ENCODE measurements at places on chromosomes 1 and 21.
A peak's percentile ranks its signal among the peaks of the same experiment; 100 is the strongest.

- DNase-seq, result no peak
These were observed 47.9 kb upstream of the RGL1 start for GRCh38 chr1:183757061-183757460.

- no peak for DNase-seq
These were observed 537.0 kb downstream of the PTBP2 start for GRCh38 chr1:97258597-97258996.

DNA sequence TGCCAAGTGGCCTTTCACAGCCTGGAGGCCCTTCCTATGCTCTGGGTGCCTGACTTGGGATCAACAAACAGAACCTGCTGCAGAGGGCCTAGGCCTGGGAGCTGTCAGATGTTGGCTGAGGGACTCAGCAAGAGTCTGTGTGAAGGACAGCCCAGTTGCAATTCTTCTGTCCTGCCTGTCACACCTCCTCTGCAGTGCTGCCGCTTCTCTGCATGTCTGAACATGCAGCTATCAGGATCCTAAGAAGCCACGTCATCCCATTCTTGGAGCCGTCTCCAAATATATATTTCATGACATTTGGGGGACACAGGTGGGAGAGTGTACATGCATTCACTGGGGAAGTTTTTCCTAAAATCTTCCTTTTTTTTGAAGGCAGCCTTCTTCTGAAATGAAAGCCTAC lies 8.6 kb downstream of the FCAMR start:
- no peak for DNase-seq

DNA sequence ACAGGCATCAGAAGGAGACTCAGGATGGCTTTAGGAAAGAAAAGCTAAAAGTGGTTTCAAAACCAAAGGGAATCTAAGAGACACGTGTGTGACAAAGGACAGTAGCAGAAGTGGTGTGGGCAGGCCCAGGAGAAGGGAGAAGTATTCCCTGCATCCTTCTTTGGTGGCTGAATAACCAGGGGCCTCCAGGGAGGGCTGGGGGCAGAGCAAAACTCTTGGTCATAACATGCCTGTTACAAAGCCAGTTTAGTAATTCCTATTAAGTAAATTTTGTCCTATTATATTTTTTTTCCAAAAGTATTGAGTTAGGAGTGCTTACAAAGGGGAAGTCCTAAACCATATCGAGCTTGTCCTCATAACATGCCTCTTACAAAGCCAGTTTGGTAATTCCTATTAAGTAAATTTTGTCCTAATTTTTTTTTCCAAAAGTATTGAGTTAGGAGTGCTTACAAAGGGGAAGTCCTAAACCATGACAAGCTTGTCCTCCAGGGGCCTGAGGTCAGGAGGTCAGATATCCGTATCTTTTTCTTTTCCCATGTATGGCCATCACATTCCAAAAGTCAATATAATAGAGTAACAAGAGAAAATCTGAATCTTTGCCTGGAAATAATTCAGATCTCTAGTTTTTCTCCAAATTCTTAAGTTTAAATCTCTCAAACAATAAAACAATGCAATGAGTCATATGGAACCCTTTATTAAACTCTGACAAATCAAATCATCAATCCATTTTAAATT lies 509.2 kb downstream of the LTN1 start:
- no peak for DNase-seq

GRCh38 chr1:206012086-206012859 lies 9.1 kb upstream of the RAB7B start:
- DNase-seq, result peak; percentile 99

DNA sequence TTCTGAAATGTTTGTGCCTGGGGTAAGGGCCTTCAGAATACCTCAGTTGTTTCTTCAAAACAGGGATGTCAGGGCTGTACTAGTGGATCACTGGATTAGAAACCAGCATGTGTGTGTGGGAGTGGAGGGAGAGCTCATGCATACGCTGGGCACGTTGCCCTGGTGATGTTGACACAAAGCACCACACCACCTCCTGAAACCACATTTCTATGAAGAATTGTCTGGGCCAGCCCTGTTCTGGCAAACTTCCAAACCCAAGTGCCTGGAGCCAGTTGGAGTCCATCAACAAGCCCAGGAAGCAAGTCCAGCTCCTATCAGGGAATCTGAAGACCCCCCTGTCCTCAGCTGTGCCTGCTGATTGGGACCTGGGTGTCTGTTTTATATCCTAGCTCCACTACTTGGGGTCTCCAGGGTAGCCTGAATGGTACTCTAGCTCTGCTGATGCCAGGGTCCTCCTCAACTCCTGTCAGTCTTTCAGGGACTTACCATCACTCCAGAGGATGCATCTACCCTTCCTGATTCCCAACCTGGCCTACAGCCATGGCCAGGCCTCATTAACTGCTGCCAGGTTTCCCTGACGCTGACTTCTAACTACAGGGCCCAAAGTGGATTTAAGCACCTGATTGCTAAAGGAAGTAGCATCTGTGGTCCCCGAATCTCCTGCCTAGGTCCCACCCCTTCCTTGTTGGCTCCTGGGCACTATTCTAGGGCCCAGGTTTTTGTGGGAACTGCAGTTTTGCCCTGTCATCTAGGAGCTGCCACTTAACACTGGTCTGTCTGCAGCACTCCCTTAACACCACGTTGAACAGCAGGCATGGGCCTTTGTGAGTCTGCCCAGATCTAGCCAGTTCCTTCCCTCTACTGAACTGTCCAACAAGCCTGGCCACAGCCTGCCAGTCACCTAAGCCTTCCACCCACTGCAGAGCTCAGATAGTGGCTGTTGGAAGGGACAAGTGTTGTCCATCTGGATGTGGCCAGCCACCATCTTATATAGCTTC lies 45.5 kb downstream of the LPAR3 start:
- DNase-seq, result peak; percentile 90

GRCh38 chr1:31105646-31106045 lies 40.1 kb upstream of the PUM1 start:
- no peak for DNase-seq

DNA sequence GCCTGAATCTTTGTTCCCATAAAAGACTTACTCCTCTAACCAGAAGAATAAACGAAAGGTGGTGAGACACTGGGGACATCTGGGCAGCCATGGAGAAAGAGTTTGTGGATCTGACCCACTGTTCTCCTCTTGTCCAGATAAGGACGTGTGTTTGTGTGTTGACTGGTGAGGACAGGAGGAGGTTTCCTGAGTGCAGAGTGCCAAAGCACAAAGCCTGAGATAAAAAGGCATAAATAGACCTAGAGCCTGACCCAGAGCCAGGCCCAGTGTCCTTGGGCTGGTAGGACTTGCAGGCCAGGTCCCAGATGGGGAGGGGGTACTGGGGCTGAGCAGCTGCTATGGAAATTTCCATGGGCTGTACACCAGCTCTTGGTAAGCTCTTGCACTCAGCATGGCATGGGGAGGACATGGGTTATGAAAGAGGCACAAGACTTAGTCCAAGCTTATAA lies 19.6 kb upstream of the COQ8A start:
- no peak for DNase-seq

- DNase-seq, result no peak
These were observed 251.2 kb downstream of the RRAGC start for GRCh38 chr1:38608202-38608864.

DNA sequence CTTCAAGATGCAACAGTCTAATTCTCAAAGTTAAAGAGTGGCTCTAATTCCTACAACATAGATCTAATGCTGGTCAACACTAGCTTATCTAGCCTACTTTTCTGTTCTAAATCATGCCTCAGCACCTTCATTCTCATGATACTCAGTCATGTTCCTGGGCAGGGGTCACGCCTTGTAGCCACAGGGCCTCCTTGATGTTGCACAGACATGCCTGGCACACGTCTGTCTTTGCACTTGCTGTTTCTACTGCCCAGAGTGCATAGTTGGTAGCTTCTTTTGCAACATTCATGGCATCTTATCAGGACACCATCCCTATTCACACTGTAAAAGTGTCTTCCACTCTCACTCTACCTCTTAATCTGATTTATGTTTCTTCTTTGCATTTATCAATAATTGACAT lies 76.6 kb downstream of the TBX15 start:
- DNase-seq, result no peak

GRCh38 chr1:206568779-206569352 lies 43.4 kb downstream of the EIF2D start:
- DNase-seq, result no peak

DNA sequence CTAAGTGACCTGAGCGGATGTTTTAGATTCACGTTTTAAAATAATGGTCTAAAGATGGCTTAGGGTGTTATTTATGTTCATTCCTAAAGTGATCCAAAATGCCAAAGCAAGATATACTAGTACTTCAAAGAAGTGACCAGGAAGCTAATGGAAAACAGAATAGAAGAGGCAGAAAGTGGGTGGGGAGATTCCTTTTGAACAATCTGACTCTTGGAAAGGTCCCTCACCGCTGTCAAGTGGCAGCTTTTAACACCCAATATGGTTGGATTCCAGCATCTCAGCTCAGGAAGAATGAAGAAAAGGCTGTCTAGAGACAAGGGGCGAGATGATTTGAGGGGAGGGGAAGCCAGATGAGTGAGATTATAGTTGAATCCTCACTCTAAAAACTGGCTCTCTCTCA lies 90.3 kb downstream of the SCMH1 start:
- DNase-seq, result no peak

- peak; percentile 32 for DNase-seq
These were observed 186.6 kb downstream of the AK5 start for GRCh38 chr1:77468257-77468948.

DNA sequence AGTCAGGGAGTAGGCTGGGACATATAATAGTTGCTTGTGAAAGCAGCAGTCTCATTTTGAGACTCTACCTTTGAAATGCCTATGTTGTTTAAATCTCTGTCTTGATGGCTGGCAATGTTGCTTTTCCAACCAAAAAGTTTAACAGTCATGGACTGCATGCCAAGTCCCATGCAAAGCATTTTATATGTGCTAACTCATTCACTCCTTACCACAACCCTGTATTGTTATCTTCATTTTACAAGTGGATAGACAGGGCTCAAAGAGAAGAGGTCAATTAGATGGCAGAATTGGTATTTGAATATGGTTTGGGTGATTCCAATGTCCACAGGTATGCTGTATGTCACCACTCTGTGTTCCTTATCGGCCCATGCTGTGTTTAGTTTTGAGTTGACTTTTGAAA lies 331.4 kb upstream of the USP24 start:
- DNase-seq, result no peak

DNA sequence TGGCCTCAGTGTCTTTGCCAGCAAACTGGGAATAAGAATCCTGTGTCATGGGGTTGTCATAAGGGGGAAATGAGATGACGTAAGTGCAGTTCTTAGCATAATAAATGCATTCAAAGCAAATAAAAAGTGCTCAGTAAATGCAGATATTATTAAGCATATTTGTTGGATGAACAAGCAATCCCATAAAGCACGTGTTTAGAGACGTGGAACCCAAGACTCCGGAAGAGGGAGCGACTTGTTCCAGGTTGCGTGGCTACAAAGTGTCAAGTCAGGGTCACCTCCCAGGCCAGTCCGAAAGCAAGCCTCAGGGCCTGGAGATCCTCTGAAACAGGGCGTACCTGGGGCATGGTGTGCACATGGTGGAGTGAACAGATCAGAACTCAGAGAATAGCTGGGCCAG lies 58.0 kb upstream of the LAPTM5 start:
- no peak for DNase-seq

- no peak for DNase-seq
These were observed 40.2 kb downstream of the DHCR24 start for GRCh38 chr1:54846716-54847284.

- peak; percentile 31 for DNase-seq
These were observed 136.5 kb upstream of the ETS2 start for GRCh38 chr21:38669186-38669585.

- no peak for DNase-seq
These were observed 9.7 kb upstream of the PRDM15 start for GRCh38 chr21:41888749-41889376.

DNA sequence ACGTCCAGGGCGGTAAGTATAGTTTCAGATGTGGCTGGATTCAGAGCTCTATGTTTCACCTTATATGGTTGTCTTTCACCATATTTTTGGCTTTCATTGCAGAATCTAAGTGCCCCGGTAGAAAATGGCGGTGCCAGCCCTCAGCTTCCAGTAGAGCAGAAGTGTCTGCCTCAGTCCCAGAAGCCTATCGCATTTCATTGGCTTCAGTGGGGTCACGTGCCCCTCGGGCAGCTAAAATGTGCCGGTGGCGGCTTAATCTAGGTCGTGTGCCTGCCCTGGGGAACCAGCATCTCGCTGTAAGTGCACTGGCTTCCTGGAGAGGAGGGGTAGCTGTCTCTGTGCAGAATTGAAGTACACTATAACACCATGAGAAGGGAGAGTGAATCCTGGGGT lies 107.4 kb upstream of the MAGI3 start:
- no peak for DNase-seq

GRCh38 chr1:225847610-225848009 lies 34.6 kb downstream of the TMEM63A start:
- DNase-seq, result no peak

- no peak for DNase-seq
These were observed 72.0 kb downstream of the RPS6KC1 start for GRCh38 chr1:213123087-213123486.

DNA sequence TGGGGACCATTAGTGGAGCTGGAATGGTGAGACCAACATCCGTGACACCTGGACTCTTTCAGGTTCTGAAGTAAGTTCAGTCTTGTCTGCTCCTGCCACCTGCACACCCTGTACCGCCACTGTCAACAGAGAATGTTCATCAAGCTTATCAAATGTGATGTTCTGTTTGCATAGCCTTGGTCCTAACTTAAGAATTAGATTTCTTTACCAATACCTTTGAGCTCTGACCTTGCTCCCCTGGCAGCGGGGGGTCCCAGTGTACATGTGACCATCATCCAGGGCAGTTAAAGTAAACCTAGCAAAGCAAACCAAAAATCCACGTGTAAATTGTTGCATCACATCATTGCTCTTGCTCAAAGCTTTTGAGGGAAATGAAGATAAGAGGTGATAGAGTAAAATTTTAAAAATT lies 14.5 kb downstream of the SLC25A33 start:
- DNase-seq, result no peak

DNA sequence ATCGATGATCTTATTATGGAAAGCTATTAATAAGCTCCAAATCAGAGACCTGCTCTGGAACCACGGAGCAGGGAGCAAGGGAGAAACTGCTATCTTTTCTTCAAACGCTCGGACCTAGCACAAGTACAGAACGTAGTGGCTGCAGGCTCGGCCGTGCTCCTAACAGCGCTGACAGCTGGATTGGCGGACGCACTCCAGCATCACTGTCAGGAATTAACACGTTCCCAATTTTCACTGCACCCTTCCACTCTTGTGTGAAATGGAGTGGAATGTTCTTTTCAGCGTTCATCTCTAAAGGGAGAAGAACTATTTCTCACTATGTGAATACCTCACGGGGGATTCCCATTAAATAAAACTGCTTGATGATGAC lies 106.9 kb downstream of the ZNF281 start:
- no peak for DNase-seq

- no peak for DNase-seq
These were observed 2133.0 kb downstream of the NCAM2 start for GRCh38 chr21:23131177-23131576.

GRCh38 chr1:165055581-165055980 lies 300.9 kb downstream of the LMX1A start:
- no peak for DNase-seq

GRCh38 chr1:11874258-11874562 lies 15.5 kb upstream of the NPPB start:
- no peak for DNase-seq

All from MV-4-11 (cell line).